ENCODE measurements at places on chromosomes 3 and 15.

- DNase-seq, result peak; percentile 46
Measured at GRCh38 chr3:111895071-111895470, 36.0 kb downstream of the PHLDB2 start.

- DNase-seq, result no peak
Measured at GRCh38 chr15:80811781-80812315, 32.7 kb downstream of the CEMIP start.

GRCh38 chr3:87414271-87414670 is 137.9 kb upstream of the POU1F1 start:
- no peak for DNase-seq

- no peak for DNase-seq
Measured at GRCh38 chr3:28139967-28140634, 101.3 kb upstream of the CMC1 start.

- DNase-seq, result no peak
Measured at GRCh38 chr3:11764931-11765363, 81.7 kb downstream of the TAMM41 start.

GRCh38 chr3:67535006-67535405 is 119.4 kb downstream of the SUCLG2 start:
- DNase-seq, result no peak

- DNase-seq, result no peak
Measured at GRCh38 chr15:72411544-72411943, 13.4 kb downstream of the TMEM202 start.

- DNase-seq, result no peak
Measured at GRCh38 chr3:127037971-127038446, 55.1 kb downstream of the PLXNA1 start.

DNA sequence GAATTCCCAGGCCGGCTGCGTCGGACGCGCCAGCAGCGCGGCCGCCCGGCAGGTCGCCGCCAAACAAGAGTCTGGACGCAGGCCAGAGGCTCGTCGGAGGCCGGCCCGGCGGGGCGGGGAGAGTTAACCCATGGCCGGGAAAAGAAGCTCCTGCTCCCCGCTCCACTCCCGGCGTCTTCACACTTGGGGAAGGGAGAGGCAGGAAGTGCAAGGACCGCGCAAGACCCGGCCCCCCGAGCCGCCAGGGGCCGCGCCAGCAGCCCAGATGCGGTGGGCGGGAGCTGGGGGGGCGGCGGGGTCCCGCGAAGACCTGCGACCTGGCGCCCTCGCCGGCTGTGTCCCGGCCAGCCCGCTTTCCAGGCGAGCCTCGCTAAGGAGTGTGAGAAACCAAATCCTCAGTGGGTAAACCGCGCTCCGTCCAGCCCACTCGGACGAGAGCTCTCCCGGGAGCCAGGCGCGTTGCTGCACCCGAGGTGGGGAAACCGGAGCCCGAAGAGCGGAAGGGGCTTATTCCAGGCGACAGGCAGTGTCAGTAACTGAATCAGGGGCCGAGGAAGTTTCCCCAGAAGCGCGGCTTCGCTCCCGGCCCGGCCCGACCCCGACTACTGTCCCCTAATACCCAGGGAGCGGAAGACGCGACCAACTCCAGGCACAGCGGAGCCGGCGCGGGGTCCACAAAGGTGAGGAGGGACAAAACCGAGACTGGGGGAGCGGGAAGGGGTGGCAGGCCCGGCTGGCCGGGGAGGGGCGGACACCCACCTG is 721 bp downstream of the ADAMTS7 start:
- peak; percentile 74 for DNase-seq

Measured in neural progenitor cell (in vitro differentiated cells).